ENCODE measurements at places on chromosomes 3 and 15. TPM values are rescaled to one million over a fixed set of nuclear protein-coding genes. Genes with fewer than 3 reads are reported as not detected.

Gene PLA2G4E
- total RNA-seq, result not detected

Gene ZNF80
- not detected for total RNA-seq

Gene ADAMTS9
- 18.8 TPM for total RNA-seq

Gene RHCG
- not detected for total RNA-seq

Gene KNSTRN
- 72.0 TPM for total RNA-seq

Gene FGD5
- 0.22 TPM for total RNA-seq

Gene ASB14
- total RNA-seq, result not detected

Gene LTF
- 0.14 TPM for total RNA-seq

Gene KLF15
- 0.29 TPM for total RNA-seq

Gene CACNA2D3
- total RNA-seq, result not detected

Gene SH3BP5
- 14.2 TPM for total RNA-seq

Gene PPM1L
- total RNA-seq, result 0.66 TPM
